ENCODE measurements at places on chromosomes 5 and 9.

- DNase-seq: no peak
These were observed 526.3 kb downstream of the GABRG2 start for GRCh38 chr5:162593881-162594280.

- DNase-seq: no peak
These were observed 207.0 kb upstream of the CTNND2 start for GRCh38 chr5:12111261-12111660.

- no peak for DNase-seq
These were observed 31.2 kb downstream of the LHX3 start for GRCh38 chr9:136173648-136174290.

- no peak for DNase-seq
These were observed 427.9 kb upstream of the ADAMTSL1 start for GRCh38 chr9:18046068-18046467.
